ENCODE measurements at places on chromosomes 2 and 18.

GRCh38 chr18:50183556-50183955, 11.4 kb downstream of the MYO5B start:
- DNase-seq, result no peak

- DNase-seq, result no peak
Observed at GRCh38 chr2:8472545-8473323, 209.1 kb upstream of the ID2 start.

DNA sequence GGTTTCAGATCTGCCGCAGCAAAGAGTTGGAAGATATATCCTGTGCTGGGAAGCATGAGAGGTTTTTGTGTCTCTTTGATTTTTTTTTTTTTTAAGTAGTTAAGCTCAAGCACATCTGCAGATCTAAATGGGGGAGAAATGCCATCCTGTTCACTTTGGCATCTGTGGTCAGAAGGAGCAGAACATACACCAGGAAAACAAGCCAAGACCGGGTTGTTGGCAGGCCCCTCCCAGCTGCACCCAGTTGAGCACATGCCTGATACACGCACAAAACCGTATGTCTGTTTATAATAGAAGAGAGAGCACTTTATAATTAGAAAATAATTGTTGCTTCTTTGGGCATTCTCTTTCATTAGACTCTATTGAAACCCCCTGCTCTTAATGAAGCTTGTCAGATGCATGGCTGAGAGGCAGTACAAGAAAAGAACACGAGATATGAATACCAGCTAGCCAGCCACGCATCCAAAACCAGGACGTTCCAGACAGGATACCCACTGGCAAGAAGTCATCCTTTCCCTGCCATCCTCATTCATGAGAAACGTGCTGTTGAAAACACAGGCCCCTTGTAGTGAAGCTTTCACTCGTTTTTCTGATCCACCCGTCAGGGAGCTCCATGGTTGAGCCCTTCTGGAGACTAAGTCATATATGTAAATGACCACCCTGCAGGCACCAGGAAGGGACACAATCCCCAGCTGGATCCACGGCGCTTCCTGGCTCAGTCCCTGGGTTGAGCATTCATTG, 152.2 kb downstream of the ALPK2 start:
- DNase-seq, result no peak

GRCh38 chr18:46334868-46335281, 230.7 kb downstream of the HAUS1 start:
- peak; percentile 19 for DNase-seq

DNA sequence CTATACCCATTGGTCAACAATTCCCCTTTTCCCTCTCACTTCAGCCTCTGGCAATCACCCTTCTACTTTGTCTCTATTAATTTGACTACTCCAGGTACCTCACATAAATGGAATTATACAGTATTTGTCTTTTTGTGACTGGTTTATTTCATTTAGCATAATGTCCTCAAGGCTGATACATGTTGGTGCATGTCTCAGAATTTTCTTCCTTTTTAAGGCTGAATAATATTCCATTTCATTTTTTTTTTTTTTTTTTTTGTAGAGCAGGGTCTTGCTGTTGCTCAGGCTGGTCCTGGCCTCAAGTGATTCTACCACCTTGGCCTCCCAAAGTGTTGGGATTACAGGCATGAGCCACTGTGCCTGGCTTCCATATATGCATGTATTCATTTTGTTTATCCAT, 1.9 kb downstream of the FKBP7 start:
- no peak for DNase-seq

GRCh38 chr2:66794070-66794469, 359.1 kb downstream of the MEIS1 start:
- no peak for DNase-seq

DNA sequence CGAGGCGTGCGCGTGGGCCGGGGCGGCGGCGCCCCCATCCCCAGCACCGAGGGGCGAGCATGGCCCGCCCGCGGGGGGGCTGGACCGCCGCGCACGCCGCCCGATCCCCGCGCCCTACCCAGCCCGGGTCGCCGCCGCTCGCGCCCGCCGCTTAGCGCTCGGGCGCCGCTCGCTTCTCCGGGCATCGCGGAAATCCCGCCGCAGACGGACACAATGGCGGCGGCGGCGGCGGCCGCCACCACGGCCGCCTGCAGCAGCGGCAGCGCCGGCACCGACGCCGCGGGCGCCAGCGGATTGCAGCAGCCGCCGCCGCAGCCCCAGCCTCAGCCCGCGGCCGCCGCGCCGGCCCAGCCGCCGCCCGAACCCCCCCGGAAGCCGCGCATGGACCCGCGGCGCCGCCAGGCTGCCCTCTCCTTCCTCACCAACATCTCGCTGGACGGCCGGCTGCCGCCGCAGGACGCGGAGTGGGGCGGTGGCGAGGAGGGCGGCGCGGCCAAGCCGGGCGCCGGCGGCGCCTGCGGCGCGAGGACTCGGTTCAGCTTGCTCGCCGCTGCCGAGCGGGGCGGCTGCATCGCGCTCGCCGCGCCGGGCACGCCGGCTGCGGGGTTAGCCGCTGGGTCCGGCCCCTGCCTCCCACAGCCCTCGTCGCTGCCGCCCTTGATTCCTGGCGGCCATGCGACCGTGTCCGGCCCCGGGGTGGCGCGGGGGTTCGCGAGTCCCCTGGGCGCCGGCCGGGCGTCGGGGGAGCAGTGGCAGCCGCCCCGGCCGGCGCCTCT, 453 bp downstream of the CABLES1 start:
- DNase-seq, result no peak

- no peak for DNase-seq
Observed at GRCh38 chr2:176813621-176814049, 399.0 kb upstream of the HNRNPA3 start.

GRCh38 chr2:176872406-176872805, 340.2 kb upstream of the HNRNPA3 start:
- DNase-seq, result no peak

GRCh38 chr18:49767111-49768050, 46.0 kb downstream of the ACAA2 start:
- DNase-seq, result no peak

DNA sequence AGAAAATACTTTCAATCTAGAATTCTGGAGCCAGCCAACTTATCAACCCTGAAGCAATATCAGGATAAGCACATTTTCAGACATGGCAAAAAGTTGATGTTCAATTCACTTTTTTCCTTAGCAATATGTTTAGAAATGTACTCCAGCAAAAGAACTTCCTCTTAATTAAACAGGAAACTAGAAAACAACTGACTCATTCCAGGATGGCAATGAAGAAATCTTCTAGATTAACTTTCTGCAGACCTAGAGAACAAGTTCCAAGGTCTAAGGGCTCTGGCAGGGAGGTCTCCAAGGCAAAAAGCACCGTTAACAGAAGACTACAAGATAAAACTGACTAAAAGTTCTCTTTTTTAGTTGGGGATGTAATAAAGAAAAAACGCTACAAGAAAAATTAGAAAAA, 69.2 kb upstream of the VWC2L start:
- DNase-seq, result no peak

- no peak for DNase-seq
Observed at GRCh38 chr18:23922939-23923338, 91.6 kb upstream of the TTC39C start.

GRCh38 chr18:78731398-78732032, 248.1 kb upstream of the SALL3 start:
- no peak for DNase-seq

DNA sequence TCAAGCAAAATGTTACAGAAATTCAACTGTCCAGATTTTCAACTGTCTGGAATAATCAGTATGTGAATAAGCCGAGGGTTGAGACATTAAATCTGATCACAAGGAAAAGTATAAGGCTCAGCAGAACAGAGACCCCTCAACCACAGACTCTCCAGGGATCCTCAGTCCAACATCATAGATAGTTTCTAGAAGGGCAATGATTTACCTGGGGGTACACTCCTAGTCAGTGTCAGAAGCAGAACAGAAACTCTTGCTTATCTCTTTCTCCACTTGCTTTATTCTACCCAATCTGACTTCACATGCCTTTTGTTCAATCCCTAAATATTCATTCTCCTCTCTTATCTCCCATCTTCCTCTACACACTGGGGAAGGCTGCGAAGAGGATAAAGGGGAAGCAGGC, 36.4 kb downstream of the ICOS start:
- DNase-seq, result no peak

GRCh38 chr18:55557211-55557610, 30.8 kb downstream of the TCF4 start:
- DNase-seq, result no peak

DNA sequence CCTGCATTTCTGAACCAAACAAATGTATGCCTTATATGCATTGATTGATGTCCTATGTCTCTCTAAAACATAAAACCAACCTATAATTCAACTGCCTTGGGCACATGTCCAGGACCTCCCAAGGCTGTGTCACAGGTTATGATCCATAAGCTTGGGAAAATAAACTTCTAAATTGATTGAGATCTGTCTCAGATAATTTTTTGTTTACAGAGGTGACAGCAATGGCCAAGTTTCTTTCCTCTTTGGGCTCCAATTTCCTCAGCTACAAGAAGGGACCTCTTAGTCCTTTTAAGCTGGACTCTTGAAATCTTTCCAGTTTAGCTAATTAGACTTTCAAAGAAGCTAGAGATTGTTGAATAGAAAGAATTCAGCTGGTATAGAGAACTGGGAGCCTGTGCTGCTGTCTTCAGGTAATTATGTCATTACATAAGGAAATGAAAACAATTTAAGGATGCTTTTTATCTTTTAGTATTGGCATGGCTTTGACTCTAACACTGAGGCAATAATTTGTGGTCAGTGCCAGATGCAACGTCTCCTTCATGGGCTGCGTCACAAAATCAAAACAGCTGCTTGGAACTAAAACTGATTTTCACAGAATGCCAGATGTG, 412.1 kb upstream of the TRIB2 start:
- DNase-seq, result no peak

DNA sequence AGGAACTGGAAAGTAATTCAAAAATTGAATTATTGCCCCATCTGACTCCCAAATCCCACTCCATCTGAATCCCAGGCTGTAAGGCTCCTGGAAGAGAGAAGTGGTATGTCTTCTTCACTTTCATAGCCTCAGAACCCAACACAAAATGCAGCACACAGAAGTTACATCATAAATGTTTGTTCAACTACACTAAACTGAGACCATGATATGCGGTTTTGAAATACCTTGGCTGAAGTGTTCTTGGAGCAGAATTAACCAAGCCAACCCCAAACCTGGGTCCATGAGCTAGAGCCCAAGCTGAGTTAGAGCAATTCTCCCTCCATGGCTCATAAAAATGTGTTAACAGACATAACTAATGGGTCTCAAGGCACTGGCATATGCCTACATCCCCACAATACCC, 23.3 kb downstream of the NEB start:
- DNase-seq, result no peak

DNA sequence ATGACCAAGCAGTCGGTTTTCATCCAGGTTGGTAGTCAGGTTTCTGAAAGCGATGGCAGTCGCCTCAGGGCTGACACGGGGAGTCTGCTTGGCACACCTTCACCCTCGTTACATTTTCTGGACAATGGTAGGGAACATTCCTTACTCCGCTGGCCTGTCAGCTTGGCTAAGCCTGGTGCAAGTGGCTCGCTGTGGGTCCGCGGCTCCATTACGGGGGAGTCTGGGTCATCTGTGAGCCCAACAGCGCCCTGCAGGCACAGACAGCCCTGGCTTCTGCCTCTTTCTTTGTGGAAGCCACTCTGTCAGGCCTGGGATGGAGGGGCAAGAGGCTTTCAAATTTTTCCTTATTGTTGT, 95.6 kb downstream of the HDAC4 start:
- no peak for DNase-seq

DNA sequence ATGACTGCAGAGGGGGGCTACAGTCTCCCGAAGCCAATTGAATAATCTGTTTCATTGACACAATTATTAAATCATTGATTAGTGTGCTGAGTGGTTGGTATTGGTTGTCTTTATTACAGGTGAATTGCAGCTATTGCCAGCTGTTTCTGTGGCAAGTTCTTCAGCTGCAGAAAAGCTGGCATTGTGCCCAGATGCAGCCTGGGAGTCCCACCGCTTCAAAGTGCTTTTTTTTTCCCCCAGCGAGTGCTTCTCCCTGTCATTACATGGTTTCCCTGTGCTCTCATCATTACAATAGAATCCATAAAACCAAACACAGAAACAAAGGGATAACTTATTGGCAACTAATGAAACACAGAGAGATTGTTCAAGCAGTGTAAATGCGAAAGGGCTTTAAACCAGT, 164.7 kb downstream of the GRB14 start:
- no peak for DNase-seq

DNA sequence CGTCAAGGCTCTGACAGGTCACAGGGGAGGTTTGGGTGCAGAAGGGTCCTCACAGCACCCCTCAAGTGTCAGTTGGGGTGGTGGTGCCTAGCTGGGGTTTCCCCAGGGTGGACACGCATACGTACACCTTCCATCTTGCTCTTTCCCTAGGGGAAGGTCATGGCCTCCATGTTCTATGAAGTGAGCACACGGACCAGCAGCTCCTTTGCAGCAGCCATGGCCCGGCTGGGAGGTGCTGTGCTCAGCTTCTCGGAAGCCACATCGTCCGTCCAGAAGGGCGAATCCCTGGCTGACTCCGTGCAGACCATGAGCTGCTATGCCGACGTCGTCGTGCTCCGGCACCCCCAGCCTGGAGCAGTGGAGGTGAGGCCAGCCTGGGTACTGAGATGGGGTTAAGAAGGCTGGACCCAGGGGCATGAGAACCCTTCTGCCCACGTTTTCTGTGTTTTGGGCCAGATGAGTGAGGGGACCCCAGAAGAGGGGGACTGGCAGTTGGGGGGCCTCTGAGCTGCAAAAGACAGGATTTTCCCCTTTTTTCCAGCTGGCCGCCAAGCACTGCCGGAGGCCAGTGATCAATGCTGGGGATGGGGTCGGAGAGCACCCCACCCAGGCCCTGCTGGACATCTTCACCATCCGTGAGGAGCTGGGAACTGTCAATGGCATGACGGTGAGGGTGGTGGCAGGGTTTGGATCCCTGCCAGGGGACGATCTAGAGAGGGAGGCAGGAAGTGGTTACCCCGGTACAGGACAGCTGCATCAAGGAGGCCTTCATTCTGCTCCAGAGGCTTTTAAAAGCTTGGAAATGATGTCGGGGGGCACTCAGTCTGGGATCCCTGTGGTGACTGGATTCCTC, 20.9 kb downstream of the SLC30A3 start:
- no peak for DNase-seq

DNA sequence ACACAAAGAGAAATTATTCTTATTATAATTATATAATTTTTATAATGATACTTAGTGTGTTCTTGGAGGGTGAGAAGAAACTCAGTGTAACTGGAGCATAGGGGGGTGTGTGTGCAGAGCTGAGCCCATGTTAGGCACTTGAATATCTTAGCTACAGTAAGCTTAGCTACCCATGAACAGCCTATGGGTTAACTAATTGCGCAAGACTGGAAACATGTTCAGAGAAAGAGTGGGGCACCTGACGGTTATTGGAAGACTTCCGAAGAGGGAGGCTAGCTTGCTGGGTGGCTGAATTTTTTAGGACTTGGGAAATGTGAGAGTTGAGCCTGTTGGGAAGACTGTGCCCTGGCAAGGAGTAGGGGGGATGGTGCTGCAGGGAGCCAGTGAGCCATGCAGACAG, 229.2 kb downstream of the SLC4A3 start:
- DNase-seq, result no peak

- DNase-seq, result no peak
Observed at GRCh38 chr2:197804758-197805714, 643 bp downstream of the PLCL1 start.

- DNase-seq, result no peak
Observed at GRCh38 chr2:230872151-230872967, 7.6 kb downstream of the ITM2C start.

Data from DMS 273 treated with DMSO at 0.1 percent for 48 hours (cell line).